Suppressor macrophage (primary cell): ENCODE measurements at places on chromosomes 5 and 9.

DNA sequence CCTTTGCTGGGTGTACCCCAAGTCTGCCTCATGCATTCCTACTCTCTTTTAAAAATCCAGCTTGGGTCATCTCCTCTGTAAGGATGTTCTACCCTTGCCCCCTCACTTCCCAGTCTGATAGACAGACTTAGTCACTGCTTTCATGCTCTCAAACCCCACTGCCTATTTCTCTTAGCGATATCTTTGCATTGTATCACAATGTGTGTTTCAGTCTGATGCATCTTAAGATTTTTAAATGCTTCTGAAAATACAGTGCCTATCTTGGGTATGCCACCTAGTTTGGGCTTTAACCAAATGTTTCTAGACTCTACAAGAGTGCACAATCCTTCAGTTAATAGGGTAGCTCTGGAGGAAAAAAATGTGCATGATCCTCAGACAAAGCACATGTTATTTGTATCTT lies 97.8 kb downstream of the SNX18 start:
- DNase-seq: no peak

GRCh38 chr9:116058421-116058820 lies 95.2 kb upstream of the PAPPA start:
- no peak for DNase-seq

GRCh38 chr5:141496038-141496437 lies 7.2 kb downstream of the PCDHGC5 start:
- no peak for DNase-seq

DNA sequence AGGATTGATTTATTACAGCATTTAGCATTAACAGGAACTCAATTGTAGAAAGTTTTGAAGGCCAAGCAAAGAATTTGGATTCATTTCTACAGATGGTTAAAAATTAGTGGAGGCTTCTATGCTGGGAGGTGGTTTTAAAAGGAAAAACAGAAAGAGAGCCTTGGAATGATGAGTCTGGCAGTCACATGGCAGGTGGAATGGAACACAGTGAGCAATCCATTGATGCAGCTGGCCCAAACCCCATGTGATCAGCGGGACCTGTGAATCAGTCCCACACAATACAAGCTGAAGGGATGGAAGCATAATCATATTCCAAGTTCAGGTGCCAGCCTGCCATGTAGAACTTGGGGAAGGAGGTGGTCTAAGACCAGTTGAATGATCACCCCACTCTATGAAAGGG lies 147.9 kb downstream of the PIP5K1B start:
- no peak for DNase-seq
